ENCODE measurements at places on chromosomes 2 and 18. TPM values are rescaled to one million over a fixed set of nuclear protein-coding genes. Genes with fewer than 3 reads are reported as not detected.

- H3K27me3 ChIP-seq, result no peaks in the 10 kb centered on the region
- H3K4me1 ChIP-seq, result peaks cover 38% of the 10 kb centered on the region
- no peaks in the 10 kb centered on the region for H3K36me3 ChIP-seq
- no peak for DNase-seq
Measured at GRCh38 chr2:160322320-160322719, 122.2 kb upstream of the ITGB6 start.

- H3K36me3 ChIP-seq, result no peaks in the 10 kb centered on the region
- H3K4me3 ChIP-seq, result no peak overlapping the region
- H3K27me3 ChIP-seq, result no peaks in the 10 kb centered on the region
Measured at GRCh38 chr2:187900021-187900420, 345.8 kb upstream of the TFPI start.

DNA sequence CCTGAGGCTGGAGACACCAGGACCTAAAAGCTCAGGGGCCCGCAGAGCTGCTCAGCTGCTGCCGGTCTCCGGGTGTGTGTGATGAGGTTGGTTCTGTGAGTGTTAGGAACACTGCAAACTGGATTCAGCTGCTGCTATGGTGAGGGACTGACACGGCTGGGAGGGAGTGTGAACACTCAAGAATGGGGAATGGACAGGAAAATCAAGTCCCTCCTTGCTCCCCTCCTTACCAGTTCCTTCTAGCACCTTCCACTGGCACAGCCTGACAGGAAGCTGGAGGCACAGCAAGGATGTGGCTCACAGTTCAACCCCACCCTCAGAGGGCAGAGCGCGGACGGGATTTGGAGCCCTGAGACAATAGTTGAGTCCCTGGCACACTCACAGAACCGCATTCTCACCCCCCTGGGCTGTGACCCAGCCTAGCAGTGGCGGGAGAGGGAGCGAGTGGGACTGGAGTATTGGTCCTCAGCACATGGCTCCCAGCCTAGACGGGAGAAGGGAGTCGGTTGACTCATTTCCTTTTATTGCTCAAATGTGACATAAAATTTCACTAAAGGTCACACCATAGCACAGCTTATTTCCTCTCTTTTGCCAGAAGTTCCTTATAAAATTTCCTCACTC, 42.5 kb downstream of the LRRC30 start:
- no peak overlapping the region for H3K4me3 ChIP-seq
- no peak overlapping the region for H3K27ac ChIP-seq
- H3K4me1 ChIP-seq, result 0 out of 2 replicates have a peak, but pooled peaks cover 3% of the 10 kb centered on the region
- no peak for DNase-seq

- H3K4me1 ChIP-seq, result peaks cover 27% of the 10 kb centered on the region
- DNase-seq, result no peak
- H3K36me3 ChIP-seq, result peaks cover 9% of the 10 kb centered on the region
- no peak overlapping the region for H3K4me3 ChIP-seq
- peaks cover 48% of the 10 kb centered on the region for H3K27me3 ChIP-seq
- H3K27ac ChIP-seq, result no peak overlapping the region
Measured at GRCh38 chr2:218851286-218851685, 8.3 kb upstream of the WNT6 start.

GRCh38 chr2:215771241-215771640, 242.1 kb downstream of the MREG start:
- peaks cover 6% of the 10 kb centered on the region for H3K27me3 ChIP-seq
- no peak for DNase-seq
- H3K36me3 ChIP-seq, result no peaks in the 10 kb centered on the region
- peaks cover 26% of the 10 kb centered on the region for H3K4me1 ChIP-seq

DNA sequence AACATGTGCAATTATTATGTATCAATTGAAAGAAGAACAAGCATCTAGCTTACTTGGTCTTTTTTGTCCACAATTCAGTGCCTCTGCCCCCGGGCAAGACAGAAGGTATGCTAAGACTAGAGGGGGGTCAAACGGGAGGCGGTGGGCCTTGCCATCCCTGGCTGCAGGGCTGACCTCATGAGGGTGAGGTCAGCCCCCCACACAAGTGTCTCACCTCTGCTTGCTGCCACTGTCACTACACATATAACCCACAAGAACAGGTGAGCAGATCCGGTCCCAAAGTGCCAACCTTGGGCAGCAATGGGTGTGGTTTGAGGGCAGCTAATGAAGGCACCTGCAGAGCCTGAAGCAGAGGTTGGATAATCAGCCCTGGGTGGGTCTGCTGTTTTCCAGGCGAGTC, 71.5 kb downstream of the EDAR start:
- H3K27me3 ChIP-seq, result no peaks in the 10 kb centered on the region
- H3K27ac ChIP-seq, result no peak overlapping the region
- H3K4me3 ChIP-seq, result no peak overlapping the region
- DNase-seq, result no peak

DNA sequence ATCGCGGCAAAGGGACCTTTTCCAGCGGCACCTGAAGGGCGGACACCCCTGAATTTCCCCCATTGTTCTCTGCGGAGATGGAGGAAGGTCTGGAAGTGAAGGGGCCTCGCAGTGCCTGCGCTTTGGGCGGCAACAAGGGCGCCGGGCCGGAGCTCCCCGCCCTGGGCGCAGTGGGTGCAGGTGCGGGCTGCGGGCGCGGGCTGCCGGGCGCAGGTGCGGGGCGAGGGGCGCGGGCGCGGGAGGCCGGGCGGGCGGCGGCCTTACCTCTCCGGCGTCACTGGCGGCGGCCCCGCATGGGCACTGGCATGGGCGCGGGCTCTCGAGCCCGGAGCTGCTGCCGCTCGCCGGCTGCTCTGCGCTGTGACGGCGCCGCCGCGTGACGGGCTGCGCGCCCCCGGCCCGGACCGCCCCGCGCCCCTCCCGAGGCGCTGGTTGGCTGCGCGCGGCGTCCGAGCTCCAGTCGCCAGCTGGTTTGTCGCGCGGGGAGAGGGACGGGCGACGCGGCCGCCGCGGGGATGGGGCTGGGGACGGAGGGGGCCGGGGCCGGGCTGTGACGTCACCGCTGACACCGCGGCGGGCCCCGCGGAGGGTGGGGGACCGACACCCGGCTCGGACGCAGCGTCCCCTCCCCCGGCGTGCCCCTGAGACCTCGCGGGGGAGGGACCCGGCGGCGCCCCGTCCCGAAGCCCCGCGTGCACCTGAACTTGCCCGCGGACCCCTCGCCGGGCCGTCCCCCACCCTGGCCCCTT, at the start of gene KIF1A:
TSS of gene KIF1A (minus strand) at position 362 of the 749 bp plus-strand sequence. CDS start 22,467 bp downstream, outside the sequence.
- peak; percentile 80 for DNase-seq
- peaks cover 7% of the 10 kb centered on the region for H3K36me3 ChIP-seq
- H3K4me3 ChIP-seq, result peak within 1 kb of the TSS; percentile 74
- H3K4me1 ChIP-seq, result peaks cover 28% of the 10 kb centered on the region
- peaks cover 39% of the 10 kb centered on the region for H3K27me3 ChIP-seq

DNA sequence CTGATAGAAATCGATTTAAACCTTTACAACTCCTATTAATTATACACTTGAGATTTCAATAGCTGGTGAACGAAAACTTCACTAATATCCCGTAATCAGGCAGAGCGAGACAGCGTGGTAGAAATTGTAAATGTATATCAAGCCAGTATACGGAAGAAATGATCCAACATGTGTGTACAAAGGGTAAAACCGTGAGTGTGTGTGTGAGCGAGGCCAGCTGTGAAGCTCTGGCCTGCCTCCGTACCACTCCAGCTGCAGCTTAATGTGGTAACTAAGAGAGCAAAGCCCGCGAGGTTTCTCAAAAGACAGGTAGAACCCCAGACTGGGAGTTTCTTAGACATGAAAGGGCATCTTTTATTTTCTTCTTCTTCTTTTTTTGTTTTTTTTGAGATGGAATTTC, 52.3 kb upstream of the ZNF516 start:
- no peaks in the 10 kb centered on the region for H3K27me3 ChIP-seq
- H3K4me1 ChIP-seq, result peaks cover 31% of the 10 kb centered on the region
- no peak overlapping the region for H3K4me3 ChIP-seq
- no peak overlapping the region for H3K27ac ChIP-seq

- no peak overlapping the region for H3K4me3 ChIP-seq
- peak overlapping the region; percentile 86 for H3K27ac ChIP-seq
- no peaks in the 10 kb centered on the region for H3K27me3 ChIP-seq
- no peaks in the 10 kb centered on the region for H3K4me1 ChIP-seq
Measured at GRCh38 chr18:58983260-58984155, 118.8 kb downstream of the ZNF532 start.

GRCh38 chr2:168564641-168565040, 108.6 kb downstream of the CERS6 start:
- peaks cover 14% of the 10 kb centered on the region for H3K4me1 ChIP-seq
- no peak overlapping the region for H3K27ac ChIP-seq

- peaks cover 18% of the 10 kb centered on the region for H3K27me3 ChIP-seq
- no peaks in the 10 kb centered on the region for H3K4me1 ChIP-seq
- no peak overlapping the region for H3K4me3 ChIP-seq
Measured at GRCh38 chr2:92074549-92074898, 2796.7 kb upstream of the TEKT4 start.

GRCh38 chr2:187390891-187391290, 57.2 kb downstream of the CALCRL start:
- no peak overlapping the region for H3K4me3 ChIP-seq
- no peak overlapping the region for H3K27ac ChIP-seq
- H3K27me3 ChIP-seq, result no peaks in the 10 kb centered on the region
- no peaks in the 10 kb centered on the region for H3K4me1 ChIP-seq
- no peak for DNase-seq

DNA sequence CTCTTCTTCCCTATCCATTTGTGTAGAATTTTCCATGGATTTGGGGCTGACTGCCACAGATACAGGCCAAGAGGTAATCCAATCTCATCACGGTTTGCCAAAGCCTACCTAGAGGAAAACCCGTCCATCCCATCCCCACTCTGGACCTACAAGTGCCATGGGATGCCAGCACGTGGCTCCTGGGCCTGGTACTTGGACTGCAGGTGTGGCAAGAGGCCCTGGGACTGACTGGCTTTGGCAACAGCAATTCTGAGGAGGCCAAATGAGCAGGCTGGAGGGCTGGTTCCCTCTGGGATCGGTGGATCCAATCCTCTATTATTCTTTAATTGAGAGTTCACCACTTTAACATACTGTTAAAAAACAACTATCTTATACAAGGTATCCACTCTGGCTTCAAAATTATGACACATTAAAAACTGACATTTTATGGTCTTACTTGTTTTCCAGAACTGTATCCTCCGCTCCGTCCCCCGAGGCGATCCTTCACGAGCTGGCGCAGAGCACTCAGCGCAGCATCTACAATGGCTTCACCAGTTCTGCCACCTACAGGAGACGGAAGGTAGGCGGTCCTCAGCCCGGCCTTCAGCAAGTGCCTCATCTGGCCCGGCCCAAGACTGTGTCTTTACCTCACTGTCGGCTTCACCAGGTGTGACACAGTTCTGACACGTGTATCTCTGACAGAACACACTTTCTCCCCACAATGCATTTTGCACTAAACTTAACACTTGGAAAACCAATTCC, 19.8 kb downstream of the PDIA6 start:
- H3K27me3 ChIP-seq, result no peaks in the 10 kb centered on the region
- H3K4me1 ChIP-seq, result no peaks in the 10 kb centered on the region
- peaks cover 92% of the 10 kb centered on the region for H3K36me3 ChIP-seq
- no peak overlapping the region for H3K4me3 ChIP-seq

Gene CPS1
- 9.0 TPM for total RNA-seq

Gene MGAT4A
- 6.7 TPM for total RNA-seq
